LHCN-M2 (cell line): ENCODE measurements at places on chromosomes 6 and 20. TPM values are rescaled to one million over a fixed set of nuclear protein-coding genes. Genes with fewer than 3 reads are reported as not detected.
A peak's percentile ranks its signal among the peaks of the same experiment; 100 is the strongest.

DNA sequence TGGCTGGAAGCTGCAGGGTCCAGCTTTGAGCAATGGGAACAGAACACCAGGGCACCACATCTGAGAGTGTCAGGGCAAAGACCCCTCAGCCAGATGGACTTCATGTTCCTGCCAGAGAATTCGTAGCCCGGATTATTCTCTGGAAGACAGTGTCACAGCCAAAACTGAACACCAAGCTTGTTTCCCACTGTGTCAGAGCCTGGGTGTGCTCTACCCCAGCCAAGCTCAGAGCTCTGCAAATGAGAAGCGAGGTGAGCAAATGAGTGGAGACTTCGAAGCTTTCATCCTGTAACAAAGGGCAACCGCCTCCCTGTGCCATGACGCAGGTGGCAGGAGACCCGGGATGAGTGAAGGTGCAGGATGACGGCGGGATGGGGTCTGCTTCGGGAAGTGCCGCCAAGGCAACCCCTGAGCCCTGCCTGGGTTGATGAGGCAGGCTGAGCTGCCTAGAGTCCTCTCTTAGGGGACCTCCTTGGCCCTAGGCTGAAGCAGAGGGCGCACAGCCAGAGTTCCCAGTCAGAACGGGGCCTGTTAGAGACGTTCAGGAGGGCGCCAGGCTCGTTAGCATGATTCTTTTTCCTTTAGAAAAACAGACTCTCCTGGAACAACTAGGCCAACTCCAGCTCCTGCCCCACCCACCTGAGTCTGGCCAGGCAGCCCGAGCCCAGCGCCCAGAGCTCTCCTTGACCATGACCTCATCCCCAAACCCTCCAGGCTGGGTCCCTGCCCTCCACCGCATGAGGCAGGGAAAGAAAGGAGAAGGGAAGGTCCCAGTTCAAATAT lies 187.7 kb downstream of the SOD2 start:
- DNase-seq = no peak

- peak; percentile 41 for DNase-seq
These were observed 11.9 kb upstream of the KIAA1755 start for GRCh38 chr20:38272398-38272797.

GRCh38 chr6:29933955-29934354 lies 8.4 kb upstream of the HLA-A start:
- no peak for DNase-seq

GRCh38 chr6:67615796-67616195 lies 1019.3 kb upstream of the ADGRB3 start:
- DNase-seq = peak; percentile 80

GRCh38 chr6:104527761-104528415 lies 331.8 kb downstream of the HACE1 start:
- peak; percentile 1 for DNase-seq

C2 gene
- total RNA-seq = 0.86 and 1.2 TPM in 2 replicates

LY6G5C gene
- total RNA-seq = 1.4 and 3.2 TPM in 2 replicates

BCKDHB gene
- 32.2 and 33.6 TPM in 2 replicates for total RNA-seq
